ENCODE measurements at places on chromosomes 2 and 18.
A peak's percentile ranks its signal among the peaks of the same experiment; 100 is the strongest.

- no peak for DNase-seq
These were observed 3.5 kb upstream of the ARHGAP15 start for GRCh38 chr2:143125717-143126116.

DNA sequence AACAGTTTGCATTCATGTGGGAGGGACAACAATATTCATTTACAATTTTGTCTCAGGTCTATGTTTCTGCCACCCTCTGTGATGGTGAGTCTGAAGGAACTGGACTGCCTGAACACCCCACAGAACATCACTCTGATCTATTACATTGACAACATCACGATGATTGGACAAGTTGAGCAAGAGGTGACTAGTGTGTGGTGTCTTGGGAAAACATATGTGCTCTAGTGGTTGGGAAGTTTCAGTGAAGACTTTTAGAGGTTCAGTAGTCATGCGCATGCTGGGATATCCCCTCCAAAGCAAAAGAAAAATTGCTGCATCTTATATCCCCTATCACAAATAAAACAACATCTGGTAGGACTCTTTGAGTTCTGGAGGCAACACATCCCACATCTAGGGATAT, 18.6 kb upstream of the CTLA4 start:
- DNase-seq, result no peak

DNA sequence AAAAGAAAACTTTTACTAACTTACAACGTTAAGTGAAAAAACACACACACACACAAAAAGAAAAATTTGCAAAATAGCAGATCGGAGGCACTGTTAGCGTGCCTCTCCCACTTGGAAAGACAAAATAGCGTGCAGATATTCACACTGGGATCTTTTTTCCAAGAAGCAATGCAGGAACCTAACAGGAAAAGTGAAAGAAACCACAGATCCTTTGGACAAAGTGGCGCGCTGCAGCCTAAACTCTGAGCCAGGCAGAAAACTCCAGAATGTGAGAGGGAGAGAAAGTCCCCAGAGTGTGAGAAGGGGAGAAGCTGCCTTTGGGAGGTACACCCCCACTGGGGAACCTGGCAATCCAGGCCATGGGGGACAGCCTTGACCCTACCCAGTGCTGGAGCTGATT, 70.7 kb upstream of the SERPINE2 start:
- no peak for DNase-seq

DNA sequence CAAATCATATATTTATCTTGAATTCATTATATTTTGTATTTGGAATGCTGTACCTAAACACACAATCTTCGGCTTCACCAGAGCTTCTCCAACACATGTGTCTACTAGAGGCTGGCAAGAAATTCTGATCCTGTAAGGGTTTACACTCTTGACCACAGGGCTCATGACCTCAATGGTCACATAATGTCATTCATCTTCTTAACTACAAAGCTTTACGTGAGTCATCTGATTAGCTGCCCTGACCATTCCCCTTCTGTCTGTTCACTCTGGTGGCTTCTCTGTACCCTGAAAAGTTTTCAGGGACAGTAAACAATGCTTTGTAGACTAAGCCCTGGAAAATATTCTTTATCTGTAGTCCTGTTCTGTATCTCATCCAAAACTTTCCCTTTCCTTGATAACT, 423.9 kb downstream of the CMPK2 start:
- DNase-seq, result no peak

- DNase-seq, result peak; percentile 68
These were observed 19.4 kb upstream of the DUSP2 start for GRCh38 chr2:96164459-96165184.

- DNase-seq, result no peak
These were observed 190.8 kb upstream of the PARD3B start for GRCh38 chr2:204354442-204354856.

GRCh38 chr18:60691061-60691460, 318.5 kb upstream of the MC4R start:
- no peak for DNase-seq
